ENCODE measurements at places on chromosomes 2 and 18. TPM values are rescaled to one million over a fixed set of nuclear protein-coding genes. Genes with fewer than 3 reads are reported as not detected.

Gene MPP4
- total RNA-seq, result 0.51 TPM

Gene PLCL1
- total RNA-seq, result 31.2 TPM

Gene KCNG3
- 0.62 TPM for total RNA-seq

Gene DYNAP
- not detected for total RNA-seq

Gene ACTG2
- 7.9 TPM for total RNA-seq

Gene CKAP2L
- total RNA-seq, result 35.3 TPM

Gene TSPYL6
- 0.21 TPM for total RNA-seq

Gene EVX2
- not detected for total RNA-seq
